ENCODE measurements at places on chromosomes 2 and 18.

- DNase-seq, result no peak
These were observed 214.3 kb upstream of the SIX2 start for GRCh38 chr2:45223531-45223930.

DNA sequence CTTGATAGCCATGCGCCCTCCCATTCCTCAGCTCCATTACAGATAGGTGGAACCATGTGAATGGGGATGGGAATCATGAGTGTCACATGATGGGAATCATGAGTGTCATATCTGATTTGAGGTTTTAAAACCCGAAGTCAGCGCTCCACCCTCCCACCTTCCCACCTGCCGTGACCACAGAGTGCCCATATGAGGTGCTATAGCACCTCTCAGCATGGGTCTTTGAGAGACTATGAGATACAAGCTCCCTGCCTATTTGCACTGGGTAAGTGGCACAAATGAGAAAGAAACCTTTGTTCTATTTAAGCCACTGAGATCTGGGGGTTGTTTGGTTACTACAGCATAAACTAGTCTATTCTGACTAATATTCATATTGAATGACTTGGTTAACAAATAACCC is 78.5 kb upstream of the PTPRM start:
- DNase-seq, result no peak

GRCh38 chr2:64780041-64780440 is 126.3 kb upstream of the SERTAD2 start:
- no peak for DNase-seq

GRCh38 chr2:60415814-60416213 is 137.6 kb downstream of the BCL11A start:
- DNase-seq, result no peak

GRCh38 chr2:157439824-157440186 is 4.1 kb downstream of the CYTIP start:
- DNase-seq, result peak; percentile 10

- DNase-seq, result no peak
These were observed 168.2 kb downstream of the CDH7 start for GRCh38 chr18:65919018-65919417.

DNA sequence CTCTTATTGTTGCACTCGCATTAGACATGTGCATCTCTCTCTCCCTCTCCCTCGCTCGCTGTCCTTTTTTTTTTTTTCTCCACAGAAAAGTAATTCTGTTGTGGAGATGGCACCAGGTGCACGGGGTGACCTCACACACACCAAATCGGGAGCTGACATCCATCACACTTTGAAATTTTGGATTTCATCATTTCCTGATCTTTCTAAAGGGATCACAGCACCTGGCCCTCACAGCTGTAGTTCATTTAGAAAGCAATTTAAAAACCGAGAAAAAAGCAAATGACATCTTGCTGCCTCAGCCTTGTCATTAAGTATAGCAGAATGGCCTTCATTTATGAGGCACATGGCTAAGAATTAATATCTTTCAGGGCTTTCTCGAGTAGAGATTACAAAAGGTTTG is 717.2 kb downstream of the RNF144A start:
- no peak for DNase-seq

DNA sequence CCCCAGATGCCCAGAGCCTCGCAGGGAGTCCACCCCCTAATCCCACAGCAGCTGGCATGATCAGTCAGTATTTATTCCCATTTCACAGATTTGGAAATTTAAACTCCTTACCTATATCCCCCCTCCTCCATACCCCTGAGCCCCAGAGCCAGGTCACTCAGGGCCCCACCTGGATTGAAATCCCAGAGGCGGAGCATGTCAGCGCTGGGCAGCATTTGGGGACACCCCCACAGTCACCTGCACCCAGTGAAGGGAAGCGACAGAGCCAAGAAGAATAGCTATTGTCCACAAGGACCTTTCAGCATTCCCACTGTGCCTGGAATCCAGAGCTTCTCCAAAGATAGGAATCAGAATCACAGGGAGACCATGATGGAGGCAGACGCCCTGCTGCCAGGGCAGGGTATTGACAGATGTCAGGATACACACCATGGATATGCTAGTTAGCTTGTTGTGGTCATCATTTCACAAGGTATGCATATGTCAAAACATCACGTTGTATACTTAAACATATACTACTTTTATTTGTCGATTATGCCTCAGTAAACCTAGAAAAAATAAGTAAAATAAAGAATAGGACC is 968 bp upstream of the ASTL start:
- DNase-seq, result no peak
